Activated T-cell treated with anti-CD3 and anti-CD28 coated beads for 4 hours (primary cell): ENCODE measurements at places on chromosomes 6 and 20.
A peak's percentile ranks its signal among the peaks of the same experiment; 100 is the strongest.

DNA sequence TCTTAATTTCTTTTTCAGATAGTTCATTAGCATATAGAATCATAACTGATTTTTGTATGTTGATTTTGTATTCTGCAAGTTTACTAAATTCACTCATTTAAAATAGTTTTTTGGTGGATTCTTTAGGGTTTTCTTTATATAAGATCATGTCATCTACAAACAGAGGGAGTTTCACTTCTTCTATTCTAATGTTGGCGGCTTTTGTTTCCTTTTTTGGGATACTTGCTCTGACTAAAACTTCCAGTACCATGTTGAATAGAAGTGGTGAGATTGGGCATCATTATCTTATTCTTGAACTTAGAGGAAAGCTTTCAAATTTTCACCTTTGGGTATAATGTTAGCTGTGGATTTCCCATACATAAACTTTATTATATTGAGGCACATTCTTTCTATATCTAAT, 296.9 kb downstream of the BCKDHB start:
- DNase-seq: no peak

GRCh38 chr6:75052491-75052890, 153.4 kb downstream of the COL12A1 start:
- no peak for DNase-seq

GRCh38 chr6:111794300-111794699, 79.0 kb downstream of the FYN start:
- DNase-seq: no peak

DNA sequence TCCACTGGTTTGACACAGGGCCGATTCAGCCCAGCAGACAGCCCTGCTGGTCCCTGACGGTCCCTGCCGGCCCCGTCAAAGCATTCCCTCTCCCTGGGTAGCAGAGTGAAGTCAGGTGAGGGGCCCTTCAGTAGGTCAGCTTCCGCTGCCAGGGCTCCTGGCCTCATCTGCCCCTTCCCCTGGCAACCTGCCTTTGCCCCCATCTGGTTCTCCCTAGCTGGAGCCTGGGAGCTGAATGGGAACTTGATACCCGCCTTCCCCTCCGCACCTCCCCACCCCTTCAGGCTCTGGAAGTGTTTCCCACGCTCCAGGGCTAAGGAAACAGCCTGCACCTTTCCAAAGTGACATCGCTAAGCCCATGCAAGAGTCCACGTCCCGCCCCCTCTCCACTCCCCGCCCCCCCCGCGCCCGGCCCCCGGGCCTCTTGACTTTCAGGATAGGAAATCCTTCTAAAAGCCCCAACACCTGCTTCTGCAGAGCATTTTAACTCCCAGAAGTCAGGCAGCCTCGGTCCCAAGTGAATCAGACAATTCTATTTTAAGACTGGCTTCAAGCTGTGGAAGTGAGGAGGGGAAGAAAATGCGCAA, 53.3 kb downstream of the ISM1 start:
- DNase-seq: no peak

DNA sequence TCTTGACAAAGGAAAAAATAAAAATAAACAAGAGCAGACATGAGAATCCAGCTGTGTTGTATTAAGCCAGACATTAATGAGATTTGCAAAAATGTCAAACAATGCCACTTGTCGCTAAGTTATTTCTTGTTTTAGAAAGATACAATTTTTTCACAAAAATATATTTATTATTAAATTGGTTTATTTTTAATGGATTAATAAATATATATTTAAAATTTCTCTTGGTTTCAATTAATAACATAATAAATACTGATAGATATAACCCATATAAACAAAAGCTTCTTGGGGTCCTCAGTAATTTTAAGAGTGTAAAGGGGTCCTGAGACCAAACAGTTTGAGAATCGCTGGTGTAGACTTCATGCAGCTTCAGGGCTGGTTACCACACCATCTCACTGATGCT, 26.1 kb downstream of the TUBB2B start:
- DNase-seq: no peak

DNA sequence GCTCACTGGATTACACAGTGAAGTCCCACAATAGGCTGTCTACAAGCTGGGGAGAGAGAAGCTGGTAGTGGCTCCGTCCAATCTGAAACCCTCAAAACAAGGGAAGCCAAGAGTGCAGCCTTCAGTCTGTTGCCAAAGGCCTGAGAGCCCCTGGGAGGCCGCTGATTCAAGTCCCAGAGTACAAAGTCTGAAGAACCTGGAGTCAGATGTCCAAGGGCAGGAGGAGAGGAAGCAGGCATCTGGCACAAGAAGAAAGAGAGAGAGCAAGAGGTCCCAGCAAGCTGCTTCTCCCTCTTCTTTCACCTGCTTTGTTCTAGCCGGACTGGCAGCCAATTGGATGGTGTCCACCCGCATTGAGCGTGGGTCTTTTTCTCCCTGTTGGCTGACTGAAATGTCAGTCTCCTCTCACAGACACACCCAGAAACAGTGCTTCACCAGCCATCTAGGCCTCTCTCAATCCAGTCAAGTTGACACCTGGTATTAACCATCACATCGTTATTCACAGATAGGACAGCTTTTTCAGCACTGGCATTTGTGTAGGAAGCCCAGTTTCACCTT, 51.2 kb downstream of the CRYBG1 start:
- no peak for DNase-seq

- DNase-seq: no peak
These were observed 25.3 kb downstream of the AAR2 start for GRCh38 chr20:36261389-36262105.

DNA sequence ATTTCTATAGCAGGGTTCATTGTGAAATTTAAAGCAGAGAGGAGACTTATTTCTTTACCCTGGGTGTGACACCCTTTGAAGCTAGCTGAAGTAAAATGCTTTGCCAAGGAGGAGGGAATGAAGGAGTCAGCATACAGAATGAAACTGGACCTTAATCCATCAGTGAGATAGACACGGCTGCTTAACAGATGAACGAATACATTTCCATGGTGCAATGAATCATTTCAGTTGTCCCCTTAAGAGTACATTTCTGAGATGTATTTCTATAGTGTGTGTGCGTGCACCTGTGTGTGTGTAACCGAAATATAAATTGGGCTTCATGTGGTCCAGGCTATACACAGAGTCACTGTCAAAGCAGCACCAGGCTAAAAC, 73.8 kb upstream of the CD93 start:
- no peak for DNase-seq

DNA sequence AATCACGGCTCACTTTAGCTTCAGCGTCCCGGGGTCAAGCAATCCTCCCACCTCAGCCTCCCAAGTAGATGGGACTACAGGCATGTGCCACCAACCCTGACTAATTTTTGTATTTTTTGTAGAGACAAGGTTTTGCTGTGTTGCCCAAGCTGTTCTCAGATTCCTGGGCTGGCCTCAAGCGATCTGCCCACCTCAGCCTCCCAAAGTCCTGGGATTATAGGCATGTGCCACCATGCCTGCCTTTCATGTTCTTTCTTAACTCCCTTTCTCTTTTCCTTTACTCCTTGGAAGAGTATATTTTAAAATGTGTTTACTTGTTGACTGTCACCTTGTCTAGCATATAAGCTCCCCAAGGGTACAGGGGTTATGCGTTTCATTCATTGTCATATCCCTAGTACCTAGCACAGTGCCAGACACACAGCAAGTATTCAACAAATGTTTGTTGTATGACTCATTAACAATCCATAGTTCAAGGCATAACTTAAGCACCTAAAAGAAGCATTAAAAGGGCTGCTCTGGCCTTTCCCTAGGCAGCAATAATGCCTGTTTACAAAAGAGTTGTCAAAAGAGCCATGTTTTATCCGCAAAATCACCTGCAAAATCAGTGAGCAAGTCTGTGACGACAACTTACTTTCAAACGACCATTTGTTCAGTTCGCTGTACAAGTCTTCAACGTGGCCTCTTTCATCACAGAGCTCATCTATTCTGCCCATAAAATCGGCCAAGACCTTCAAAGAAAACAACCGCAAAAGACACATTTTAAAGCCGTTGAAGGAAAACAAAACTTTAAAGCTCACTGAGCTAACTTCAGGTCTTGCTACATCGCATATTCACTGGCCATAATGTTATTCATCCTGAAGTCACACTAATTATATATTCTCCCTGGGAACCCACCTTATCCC, 4.6 kb downstream of the CYP24A1 start:
- DNase-seq: no peak

DNA sequence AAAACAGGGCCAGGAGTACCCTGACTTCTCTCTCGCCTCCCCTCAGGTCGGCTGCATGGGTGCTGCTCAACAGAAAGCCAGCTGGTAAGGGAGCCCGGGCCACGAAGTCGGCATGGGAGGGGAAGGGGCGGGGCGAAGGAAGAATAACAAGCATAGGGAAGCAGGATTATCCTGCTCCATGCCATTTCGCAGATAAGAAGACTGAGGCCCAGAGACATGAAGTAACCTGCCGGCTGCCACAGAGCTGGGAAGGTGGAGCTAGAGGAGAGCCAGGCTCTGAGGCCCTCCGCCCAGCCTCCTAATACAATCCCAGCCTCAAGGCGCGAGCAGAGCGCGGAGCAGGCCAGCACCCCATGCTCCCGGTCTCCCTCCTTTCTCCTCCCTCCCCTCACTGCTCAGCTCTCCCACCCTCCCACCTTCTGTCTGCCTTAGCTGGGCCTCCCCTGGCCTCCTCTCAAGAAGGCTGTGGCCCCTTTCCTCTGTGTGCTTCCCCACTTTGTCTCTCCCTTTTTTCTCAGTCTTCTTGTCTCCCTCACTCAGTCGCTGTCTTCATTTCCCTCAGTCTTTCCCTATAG, 13.2 kb upstream of the HMGA1 start:
- DNase-seq: no peak

- DNase-seq: no peak
These were observed 25.0 kb upstream of the DEFB125 start for GRCh38 chr20:62487-62886.

GRCh38 chr6:32982702-32983492, 14.5 kb downstream of the BRD2 start:
- DNase-seq: no peak

- DNase-seq: peak; percentile 78
These were observed 26.1 kb downstream of the TTLL2 start for GRCh38 chr6:167350731-167351655.

DNA sequence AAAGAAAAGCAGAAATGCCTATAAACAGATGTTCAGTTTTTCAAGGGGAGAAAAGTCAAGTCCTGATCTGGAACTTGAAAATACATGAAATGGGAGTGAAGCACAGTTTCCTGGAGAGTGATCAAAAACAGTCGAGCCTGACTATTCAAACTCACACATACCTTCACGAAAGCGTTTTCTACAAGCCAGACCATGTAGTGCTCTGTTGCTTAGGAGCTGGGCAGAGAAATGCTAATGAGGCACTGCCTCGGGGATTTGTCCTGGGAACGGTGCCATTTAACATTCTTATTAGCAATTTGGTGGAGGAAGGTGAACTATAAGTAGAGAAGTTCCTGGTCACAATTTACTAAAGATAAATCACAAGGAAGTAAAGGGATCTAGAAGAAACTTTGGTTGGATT, 5.9 kb downstream of the NHSL1 start:
- no peak for DNase-seq

DNA sequence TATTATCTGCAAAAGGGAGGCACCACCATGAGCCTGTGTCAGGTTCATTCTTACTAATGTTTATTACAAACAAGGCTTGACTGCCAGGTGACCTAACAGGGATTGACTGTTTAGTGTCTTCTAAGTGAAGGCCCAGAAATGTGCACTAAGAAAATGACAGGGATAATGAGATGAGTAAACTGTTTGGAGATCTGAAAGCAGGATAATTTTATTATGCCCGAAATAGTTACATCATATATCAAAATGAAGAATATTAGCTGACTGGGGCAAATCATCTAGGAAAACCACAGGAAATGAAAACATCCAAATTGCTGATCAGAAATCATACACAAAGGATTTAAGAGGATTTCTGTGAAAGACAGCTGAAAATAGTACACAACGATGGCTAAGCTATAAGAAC, 516.7 kb downstream of the HDGFL1 start:
- DNase-seq: no peak

DNA sequence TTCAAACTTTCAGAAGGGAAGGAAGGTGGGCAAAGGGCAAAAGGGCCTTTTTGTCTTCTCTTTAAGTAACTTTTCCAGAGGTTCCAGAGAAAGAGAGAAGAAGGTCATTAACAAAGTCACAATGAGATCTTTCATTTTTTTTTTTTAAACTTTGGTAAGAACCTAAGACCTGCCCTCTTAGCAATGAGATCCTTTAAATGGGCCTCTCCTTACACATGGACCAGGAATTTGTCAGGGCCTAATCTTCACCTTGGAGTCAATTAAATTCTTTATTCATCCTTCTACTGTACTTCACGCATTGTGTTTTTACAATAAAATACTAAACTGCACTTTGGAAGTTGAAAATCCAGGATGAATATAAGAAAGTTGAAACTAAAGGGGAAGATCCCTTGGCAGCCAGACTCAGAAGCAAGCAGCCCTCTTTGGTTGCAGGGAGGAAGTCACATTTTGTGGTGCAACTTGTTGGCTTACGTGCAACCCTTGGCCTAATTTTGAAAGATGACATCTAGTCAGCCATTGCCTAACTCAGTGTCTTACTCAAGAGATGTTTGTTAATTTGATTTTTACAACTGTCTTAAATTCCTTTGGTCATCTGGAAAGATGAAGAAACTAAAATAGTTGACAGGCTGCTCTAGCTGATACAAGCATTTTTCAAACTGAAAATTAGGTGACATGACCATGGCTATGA, 11.9 kb upstream of the TMEM170B start:
- no peak for DNase-seq

DNA sequence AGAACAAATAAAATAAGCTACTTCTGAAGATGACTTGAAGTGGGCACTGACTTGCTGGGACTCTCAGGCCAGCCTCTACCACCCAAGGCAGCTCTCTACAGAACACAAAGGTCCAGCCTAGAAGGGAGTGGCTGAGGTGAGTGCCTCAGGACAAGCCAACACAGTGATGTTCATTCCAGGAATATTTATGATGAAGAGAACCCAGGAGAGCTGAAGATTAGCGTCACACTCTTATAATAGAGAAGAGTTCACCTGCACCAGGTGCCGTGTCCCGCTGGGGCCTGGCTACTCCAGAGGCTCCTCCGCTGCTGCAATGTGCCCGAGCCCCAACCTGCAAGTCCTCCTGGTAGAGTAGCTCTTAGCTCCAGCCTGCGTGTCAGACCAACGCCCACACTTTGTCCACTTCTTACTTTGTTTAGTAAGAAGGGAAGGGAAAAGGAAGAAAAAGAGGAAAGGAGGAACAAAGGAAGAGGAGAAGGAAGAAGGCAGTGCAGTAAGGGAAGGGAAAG, 182.4 kb upstream of the QKI start:
- DNase-seq: no peak

DNA sequence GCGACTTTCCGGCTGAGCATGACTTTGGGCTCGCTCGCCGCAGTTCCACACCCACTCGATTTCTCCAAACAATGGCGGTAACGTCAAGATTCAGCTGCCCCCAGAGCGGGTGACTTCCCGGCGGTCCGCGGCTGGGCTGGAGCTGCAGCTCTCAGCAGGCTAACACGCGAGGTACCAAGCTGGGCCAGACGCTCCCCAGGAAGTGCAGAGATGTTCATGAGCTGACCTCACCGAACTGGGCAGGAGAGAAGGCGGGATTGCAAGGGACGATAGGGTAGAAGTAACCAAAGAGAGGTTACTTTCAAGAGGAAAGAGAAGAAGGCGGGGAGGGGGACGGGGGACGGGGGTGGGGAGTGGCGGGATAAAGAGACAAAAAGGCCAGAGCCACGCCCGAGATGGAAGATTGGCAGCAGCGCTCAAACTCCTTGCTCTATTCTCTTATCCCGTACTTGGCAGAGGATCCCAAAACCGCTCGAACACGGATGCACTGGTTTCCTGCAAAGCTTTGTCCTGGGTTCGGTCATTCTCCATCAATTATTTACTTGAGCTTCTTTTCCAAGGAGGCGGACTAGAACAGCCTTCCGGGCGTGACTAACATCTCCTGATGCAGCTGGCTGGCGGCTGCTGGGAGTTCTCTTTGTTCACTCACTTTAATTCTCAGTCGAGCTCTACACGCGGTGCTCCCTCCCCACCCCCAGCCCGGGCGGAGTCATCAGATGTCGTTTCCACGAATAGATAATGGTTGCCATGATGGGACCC, at the start of gene MTCL3:
Gene MTCL3 (minus strand): TSS at position 626 of the 759 bp plus-strand sequence.
- peak; percentile 46 for DNase-seq
